ENCODE measurements at places on chromosomes 3 and 15.

- DNase-seq, result no peak
These were observed 57.8 kb upstream of the KY start for GRCh38 chr3:134708671-134709070.

DNA sequence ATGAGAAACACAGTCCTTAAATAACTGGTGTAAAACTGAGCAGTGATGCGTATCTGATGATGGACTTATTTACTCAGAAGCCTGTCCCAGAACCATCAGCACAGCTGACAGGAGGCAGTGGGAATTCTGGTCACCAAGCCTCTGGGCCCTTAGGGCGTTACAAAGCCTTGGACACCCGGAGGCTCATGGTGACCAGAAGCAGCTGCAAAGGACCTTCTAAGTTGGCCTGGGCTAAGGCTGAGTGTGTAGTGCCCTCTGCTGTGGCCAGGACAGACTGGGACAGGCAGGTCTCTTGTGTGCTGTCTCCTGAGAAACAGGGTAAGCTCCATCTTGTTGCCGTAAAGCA, 168.9 kb downstream of the ATP10A start:
- no peak for DNase-seq

DNA sequence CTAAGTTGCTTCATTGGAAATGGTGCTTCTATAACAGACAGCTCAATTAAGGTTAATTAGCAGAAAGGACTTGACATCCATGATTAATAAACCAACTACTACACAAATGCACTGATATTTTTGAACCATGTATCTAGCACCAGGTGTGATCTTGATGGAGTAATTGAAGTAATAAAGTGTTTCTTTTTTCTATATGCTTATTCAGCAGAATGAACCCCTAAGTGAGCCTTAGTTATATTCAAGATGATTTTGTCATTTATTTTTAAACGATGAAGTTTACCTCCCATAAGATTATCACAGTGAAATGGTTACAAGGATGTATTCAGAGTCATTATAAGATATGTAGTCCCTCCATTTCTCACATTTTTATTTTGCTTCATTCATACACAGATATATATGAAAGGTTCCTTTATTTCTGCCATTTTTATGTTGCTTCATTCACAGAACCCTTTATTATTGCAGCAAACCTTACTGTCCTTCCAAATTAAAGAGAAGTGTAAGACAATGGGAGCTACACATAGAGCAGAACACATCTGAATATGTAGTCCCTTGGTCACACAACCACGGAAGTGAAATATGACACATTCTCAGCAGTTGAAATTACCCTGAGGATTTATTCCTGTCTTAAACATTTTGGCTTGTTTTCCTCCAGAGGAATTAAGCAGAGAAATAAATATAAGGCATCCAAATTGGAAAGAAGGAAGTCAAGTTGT, 295.0 kb downstream of the RAP2B start:
- DNase-seq, result no peak

GRCh38 chr15:23387621-23388190, 33.2 kb downstream of the GOLGA8S start:
- DNase-seq, result no peak

- no peak for DNase-seq
These were observed 61.6 kb upstream of the ACAN start for GRCh38 chr15:88741671-88742070.

DNA sequence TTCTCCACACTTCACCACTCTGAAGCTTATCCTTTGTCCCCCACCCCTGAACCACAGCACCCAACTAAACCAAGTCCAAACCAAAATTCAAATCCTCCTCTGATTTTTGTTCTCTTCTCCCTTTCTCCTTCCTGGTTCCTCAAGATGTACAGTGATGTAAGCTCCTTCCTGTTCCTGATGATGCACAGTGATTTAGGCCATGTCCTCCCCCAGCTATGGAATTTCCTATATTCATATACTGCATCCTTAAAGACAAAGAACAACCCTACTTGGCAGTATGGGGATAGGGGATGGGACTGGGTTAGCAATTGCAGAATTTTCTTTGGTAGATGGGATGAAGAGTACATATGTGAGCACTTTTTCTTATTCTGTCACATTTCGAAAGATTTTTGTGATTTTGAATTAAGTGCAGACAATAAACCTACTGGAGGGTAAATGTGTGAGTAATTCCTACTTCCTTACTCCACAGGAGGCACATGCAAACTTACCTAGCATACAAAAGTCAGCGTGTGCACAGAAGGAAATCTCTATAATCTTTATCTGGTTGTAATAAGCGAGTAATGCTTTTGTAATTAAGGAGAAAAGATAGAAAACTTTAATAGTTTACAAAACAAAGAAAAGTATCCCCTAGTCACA, 125.0 kb downstream of the ANO10 start:
- DNase-seq, result no peak
